ENCODE measurements at places on chromosomes 7 and 10.

GRCh38 chr7:42221304-42221703 lies 15.7 kb downstream of the GLI3 start:
- no peak for DNase-seq

GRCh38 chr10:132078746-132079345 lies 13.1 kb downstream of the JAKMIP3 start:
- no peak for DNase-seq

DNA sequence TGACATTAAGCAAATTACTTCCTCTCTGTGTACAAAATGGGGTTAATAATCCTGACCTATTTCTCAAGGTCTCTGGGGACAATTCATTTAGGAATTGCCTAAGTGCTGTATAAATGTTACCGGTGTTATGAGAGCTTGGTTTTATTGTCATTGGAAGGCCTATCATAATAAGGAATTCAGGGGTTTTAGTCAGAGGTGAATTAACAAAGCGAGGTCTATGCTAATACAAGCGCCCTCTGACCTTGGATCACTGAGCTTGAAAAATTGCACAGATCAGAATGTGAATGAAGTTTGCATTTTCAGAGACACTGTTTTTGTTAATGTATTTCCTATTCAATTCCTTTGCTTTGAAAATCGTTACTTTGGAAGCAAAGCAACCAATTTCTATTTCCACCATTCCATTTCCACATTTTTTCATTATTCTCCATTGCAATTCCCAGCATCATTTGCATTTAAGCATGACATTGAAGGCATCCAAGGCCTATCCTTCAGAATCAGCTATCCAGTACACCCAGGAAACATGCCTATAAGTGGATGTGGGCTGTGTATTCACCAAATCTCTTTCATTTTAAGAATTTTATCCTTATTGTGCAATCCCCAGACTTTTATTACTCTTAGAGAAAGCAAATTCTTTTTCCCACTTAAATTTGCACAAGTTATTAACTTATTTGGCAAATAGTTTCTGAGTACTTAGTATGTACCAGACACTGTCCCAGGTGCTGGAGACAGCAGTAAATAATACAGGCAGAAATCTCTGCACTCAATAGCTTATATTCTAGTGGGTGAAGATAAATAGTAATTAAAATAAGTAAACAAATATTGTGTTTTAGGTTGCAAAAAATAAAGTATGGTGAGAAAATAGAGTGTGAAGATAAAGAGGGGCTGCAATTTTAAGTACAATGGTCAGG lies 133.1 kb downstream of the NRCAM start:
- no peak for DNase-seq

DNA sequence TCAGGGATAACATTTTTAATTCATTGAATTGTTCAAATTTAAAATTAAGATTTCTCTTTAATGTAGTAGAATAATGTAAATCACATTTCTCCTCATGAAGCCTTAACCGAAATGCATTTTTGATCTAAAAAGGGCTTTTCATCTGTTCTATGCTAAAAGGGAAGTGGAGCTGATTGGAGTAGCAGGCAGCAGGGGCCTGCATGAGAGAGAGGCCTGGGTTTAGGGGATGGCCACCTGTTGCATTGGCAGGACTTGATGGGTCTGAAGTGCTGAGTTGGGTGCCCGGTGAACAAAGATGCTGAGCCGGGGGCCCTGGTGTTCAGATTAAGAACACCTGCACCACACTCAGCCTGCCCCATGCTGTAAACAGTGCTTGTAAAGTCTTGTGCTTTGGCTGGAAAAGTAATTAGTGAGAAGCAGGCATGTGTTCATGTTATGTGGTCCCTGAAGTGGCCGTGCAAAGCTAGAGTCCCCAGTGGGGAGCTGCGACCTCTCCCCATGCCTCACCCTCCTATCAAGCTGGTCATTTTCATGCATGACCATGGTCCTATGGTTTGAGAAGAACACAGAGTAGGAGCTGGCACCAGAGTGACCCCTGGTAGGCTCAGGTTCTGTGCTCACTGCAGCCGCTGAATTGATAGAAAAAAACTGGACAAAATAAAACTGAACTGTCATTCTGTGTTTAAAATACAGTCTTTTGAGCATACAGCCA lies 124.3 kb downstream of the ADCY1 start:
- no peak for DNase-seq

DNA sequence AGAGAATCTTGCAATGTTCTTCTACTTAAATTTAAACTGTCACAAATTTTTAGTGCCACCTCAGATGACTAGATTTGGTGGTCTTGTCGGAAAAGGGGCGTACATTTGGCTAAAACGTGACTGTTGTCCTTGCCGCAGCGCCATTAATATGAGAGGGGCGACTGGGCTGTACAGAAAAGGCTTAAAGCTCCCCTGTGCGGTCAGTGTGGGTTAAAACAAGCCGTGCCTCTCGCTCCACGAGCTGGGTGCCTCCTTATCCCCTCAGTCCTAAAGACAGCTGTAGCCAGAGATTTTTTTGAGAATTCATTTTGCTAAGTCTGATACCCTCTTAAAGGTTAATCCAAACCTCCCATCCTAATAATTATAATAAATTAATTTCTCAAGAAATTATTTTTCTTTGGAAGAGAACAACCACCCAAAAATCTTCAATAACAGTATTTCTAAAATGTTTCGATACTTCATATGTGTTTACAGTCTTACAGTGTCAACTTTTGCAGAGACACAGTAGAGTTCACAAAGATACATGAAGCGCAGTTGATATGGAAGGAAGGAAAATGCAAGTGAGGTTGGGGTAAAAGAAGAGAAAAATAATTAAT lies 68.6 kb downstream of the C7orf25 start:
- DNase-seq: peak; percentile 32

GRCh38 chr7:12893292-12893691 lies 205.9 kb downstream of the ARL4A start:
- DNase-seq: no peak

GRCh38 chr10:104318810-104319741 lies 19.2 kb downstream of the ITPRIP start:
- DNase-seq: peak; percentile 79

- DNase-seq: no peak
Observed at GRCh38 chr7:101235050-101235449, 2.6 kb downstream of the CLDN15 start.

DNA sequence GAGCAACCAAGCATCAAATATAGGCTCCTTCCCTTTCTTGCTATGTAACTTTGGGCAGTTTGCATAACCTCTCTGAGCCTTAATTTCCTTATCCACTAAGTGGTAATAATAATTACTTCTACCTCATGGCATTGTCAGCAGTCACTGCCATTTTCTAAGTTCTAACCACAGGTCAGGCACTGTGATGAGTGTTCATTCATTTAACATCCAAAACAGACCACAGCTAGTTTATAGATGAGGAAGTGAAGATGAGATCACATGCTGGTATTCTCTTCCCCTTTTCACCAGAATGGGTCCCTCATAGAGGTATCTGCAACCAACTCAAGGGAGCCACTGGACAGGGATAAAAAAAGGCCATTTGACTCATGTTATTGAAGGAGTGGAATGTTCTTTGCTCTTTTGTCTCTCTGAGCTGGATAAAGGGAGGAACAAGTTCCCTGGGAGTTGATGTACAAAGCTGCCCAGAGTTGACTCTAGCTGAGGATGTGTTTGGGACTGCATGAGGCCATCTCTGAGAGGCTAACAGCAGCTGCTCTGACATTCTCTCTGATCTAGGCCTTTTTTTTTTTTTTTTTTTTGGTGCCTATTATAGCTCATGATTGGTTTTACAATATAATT lies 65.0 kb downstream of the DNAJC12 start:
- DNase-seq: no peak

DNA sequence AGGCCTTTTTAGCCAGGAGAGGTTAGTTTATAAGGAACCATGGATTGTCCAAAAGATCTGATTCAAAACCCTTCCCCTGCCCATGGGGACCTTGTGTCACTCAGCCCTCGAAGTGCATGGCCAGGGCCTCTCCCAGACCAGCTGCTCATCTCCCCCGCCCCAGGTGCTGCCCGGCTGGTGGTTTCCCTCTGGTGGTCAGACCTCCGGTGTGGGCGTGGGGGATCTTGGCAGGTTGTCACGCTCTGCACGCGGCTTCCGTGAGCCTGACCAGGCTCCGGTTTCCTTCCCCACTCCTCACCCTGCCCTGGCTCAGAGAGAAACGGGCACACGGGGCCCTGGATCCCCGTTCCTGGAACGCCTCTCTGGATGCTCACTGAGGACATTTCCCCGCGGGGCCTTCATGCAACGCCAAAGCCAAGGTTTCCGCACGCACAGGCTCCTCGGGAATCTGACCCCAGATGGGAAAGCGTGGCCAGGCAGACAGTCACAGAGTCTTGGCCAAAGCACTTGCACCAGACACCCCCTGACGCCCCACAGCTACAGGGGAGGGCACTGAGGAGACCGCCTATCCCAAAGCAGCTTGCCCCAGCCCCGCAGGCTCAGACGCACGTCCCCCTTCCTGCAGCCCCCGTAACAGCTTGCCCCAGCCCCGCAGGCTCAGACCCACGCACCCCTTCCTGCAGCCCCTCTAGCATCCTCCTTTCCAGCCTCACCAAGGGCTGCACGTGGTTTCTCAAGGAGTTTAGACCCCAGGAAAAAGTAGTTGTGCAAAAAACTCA lies 7.8 kb upstream of the DIP2C start:
- no peak for DNase-seq

DNA sequence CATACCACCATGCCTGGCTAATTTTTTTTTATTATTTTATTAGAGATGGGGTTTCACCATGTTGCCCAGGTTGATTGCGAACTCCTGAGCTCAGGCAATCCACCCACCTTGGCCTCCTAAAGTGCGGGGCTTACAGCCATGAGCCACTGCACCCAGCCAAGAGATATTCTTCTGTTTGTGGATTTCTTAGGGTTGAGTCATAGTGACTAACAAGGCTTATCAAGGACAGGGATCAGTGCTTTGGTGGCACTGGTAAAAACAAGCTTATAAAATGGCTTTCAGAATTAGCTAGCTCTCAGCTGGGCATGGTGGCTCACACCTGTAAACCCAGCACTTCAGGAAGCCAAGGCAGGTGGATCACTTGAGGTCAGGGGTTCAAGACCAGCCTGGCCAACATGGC lies 122.4 kb downstream of the ZNF248 start:
- DNase-seq: no peak

DNA sequence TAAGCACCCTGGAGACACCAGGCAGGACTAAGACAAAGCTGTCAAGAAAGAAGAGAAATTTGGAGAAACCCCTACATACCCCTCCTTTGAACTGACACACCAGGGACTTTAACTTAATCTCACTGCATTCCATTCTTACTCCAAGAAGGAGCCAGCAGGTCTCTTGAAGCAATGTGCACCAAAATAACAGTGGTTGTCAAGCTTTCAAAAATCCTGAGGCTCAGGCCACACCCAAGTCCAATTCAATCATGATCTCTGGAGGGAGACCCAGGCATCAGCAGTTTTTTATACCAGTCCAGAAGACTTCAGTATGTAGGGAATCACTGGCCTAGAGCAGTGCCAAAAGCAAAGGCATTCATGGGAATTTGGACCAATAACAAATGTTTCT lies 6.8 kb downstream of the SLC25A13 start:
- no peak for DNase-seq

DNA sequence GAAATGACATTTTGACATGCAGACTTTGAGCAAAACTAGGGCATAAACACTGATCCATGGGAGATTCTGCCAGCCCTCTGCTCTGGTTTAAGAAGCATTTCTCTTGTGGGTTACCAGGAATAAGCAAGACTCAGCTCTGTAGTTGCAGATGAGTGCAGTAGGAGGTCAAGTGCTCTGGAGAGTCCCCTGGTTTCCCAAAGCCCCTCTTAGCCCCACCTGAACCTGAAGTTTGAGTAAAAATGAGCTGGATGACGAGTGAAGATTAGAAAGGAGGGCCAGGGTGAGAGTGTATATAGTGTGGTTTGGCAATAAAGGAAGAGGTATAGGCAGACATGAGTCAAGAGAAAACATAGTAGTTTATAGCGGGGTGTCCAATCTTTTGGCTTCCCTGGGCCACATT lies 220.3 kb downstream of the ARL4A start:
- DNase-seq: no peak
